Activated T-cell treated with anti-CD3 and anti-CD28 coated beads, Interleukin-2, amount 50 U/mL, for 72 hours (primary cell): ENCODE measurements at places on chromosomes 6 and 20. TPM values are rescaled to one million over a fixed set of nuclear protein-coding genes. Genes with fewer than 3 reads are reported as not detected.

DNA sequence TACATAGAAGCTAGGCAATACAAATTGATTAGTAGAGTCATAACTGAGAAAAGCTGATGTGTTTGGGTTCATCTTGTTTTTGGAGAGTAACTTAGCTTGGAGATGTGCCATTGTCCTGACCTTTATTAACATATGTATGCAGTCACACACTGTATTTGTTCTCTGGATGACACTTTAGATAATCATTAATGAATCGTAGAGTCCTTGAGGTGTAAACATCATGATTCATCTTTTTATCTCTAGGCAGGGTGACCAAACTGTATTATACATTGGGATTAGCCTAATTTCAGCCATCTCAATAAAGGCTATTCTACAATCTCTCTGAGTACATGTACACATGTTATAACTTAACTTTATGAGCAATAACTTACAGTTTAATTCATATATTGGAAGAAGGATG is 3.6 kb upstream of the MTCL3 start:
- H3K4me1 ChIP-seq: peaks cover 20% of the 10 kb centered on the region
- no peaks in the 10 kb centered on the region for H3K36me3 ChIP-seq
- H3K27ac ChIP-seq: no peak overlapping the region
- H3K27me3 ChIP-seq: peaks cover 56% of the 10 kb centered on the region
- no peak overlapping the region for H3K4me3 ChIP-seq
- DNase-seq: no peak

DNA sequence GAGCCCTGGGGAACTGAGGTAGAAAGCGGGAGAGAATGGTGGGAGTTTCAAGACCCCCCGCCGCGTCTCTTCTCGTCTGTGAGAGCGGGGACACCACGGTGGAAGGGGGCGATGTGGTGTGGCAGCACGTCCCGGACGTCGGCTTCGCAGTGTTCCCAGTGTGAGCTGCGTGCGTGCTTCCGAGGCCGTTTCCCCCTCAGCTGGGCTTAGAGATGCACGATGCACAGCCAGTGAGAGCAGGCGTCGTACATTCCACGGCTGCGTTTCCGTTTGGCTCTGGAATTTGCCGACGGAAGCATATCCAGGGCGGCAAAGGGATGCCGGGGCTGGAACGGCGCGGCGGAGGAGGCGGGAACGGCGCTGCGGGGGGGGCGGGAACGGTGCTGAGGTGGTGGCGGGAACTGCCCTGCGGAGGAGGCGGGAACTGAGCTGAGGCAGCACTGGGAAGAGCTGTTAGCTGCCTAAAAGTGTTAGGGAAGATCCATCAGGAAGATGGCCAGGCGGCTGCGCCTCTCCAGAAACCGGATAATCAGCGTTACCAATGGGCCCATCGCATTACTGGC is 37.7 kb downstream of the KIF25 start:
- no peak overlapping the region for H3K27ac ChIP-seq
- peaks cover 29% of the 10 kb centered on the region for H3K27me3 ChIP-seq
- H3K36me3 ChIP-seq: peaks cover 5% of the 10 kb centered on the region
- H3K4me3 ChIP-seq: peak overlapping the region; percentile 49
- no peak for DNase-seq

GRCh38 chr20:7361321-7361720 is 578.9 kb downstream of the HAO1 start:
- no peaks in the 10 kb centered on the region for H3K4me1 ChIP-seq
- no peaks in the 10 kb centered on the region for H3K36me3 ChIP-seq
- no peak overlapping the region for H3K27ac ChIP-seq

DNA sequence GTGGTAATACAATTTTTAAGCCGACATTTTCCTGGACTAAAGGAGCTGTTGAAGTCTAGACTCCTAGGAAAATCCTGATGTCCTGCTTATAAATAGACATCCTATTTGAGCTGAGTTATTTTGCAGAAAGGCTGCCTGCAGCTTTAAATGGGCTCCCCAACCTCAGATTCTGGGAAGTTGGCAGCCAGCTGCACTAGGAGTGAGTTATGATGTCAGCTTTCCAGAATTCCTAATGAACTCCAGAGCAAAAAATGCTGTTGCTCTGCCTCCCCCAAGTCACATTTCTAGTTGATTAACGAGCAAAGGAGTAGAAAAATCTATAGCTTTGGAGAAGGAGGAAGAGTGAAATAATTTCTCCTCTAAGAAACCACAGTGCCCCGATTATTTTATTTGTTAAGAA is 346.3 kb upstream of the SULF2 start:
- DNase-seq: no peak
- H3K4me3 ChIP-seq: no peak overlapping the region
- no peak overlapping the region for H3K27ac ChIP-seq
- no peaks in the 10 kb centered on the region for H3K36me3 ChIP-seq

- no peak overlapping the region for H3K27ac ChIP-seq
- DNase-seq: no peak
- peaks cover 12% of the 10 kb centered on the region for H3K27me3 ChIP-seq
- H3K4me3 ChIP-seq: no peak overlapping the region
- H3K4me1 ChIP-seq: no peaks in the 10 kb centered on the region
- H3K36me3 ChIP-seq: no peaks in the 10 kb centered on the region
Observed at GRCh38 chr6:148987982-148988381, 241.2 kb downstream of the UST start.

GRCh38 chr6:11378639-11379038 is 146.2 kb upstream of the NEDD9 start:
- H3K36me3 ChIP-seq: peaks cover 10% of the 10 kb centered on the region
- no peak for DNase-seq
- no peak overlapping the region for H3K27ac ChIP-seq
- no peaks in the 10 kb centered on the region for H3K27me3 ChIP-seq
- H3K4me1 ChIP-seq: peaks cover 75% of the 10 kb centered on the region

- H3K4me3 ChIP-seq: no peak overlapping the region
- DNase-seq: no peak
- H3K36me3 ChIP-seq: no peaks in the 10 kb centered on the region
- H3K27ac ChIP-seq: no peak overlapping the region
Observed at GRCh38 chr6:39388606-39389483, 66.3 kb upstream of the KCNK16 start.

GRCh38 chr6:159116343-159116742 is 52.9 kb upstream of the FNDC1 start:
- no peak overlapping the region for H3K27ac ChIP-seq
- no peak overlapping the region for H3K4me3 ChIP-seq
- DNase-seq: no peak
- H3K36me3 ChIP-seq: no peaks in the 10 kb centered on the region
- H3K4me1 ChIP-seq: no peaks in the 10 kb centered on the region

GRCh38 chr6:30325873-30326525 is 728 bp upstream of the TRIM39 start:
- peak overlapping the region; percentile 99 for H3K4me3 ChIP-seq
- peaks cover 69% of the 10 kb centered on the region for H3K4me1 ChIP-seq

- H3K4me1 ChIP-seq: no peaks in the 10 kb centered on the region
- H3K27me3 ChIP-seq: no peaks in the 10 kb centered on the region
- no peak overlapping the region for H3K27ac ChIP-seq
Observed at GRCh38 chr20:42041000-42041565, 422.9 kb upstream of the CHD6 start.

- H3K36me3 ChIP-seq: no peaks in the 10 kb centered on the region
- H3K4me1 ChIP-seq: no peaks in the 10 kb centered on the region
- H3K27ac ChIP-seq: peak overlapping the region; percentile 18
- peaks cover 16% of the 10 kb centered on the region for H3K27me3 ChIP-seq
Observed at GRCh38 chr20:51641866-51642265, 99.3 kb upstream of the NFATC2 start.

CYP21A2 gene
- total RNA-seq: 1.1 TPM

CLPSL2 gene
- total RNA-seq: not detected

RIPPLY2 gene
- not detected for total RNA-seq

SNRPB2 gene
- total RNA-seq: 71.6 TPM

ARMH2 gene
- total RNA-seq: not detected

ZNF311 gene
- total RNA-seq: 2.1 TPM

UNC5CL gene
- 5.5 TPM for total RNA-seq

BPIFB1 gene
- total RNA-seq: not detected

TBXT gene
- not detected for total RNA-seq
